Aorta (tissue), 5 donors: ENCODE measurements at places on chromosomes 13 and 19. TPM values are rescaled to one million over a fixed set of nuclear protein-coding genes. Genes with fewer than 3 reads are reported as not detected.

- H3K4me3 ChIP-seq: no peak overlapping the region
- no peaks in the 10 kb centered on the region for H3K27me3 ChIP-seq
- DNase-seq: no peak
- no peaks in the 10 kb centered on the region for H3K4me1 ChIP-seq
- no peaks in the 10 kb centered on the region for H3K36me3 ChIP-seq
Measured at GRCh38 chr13:21638319-21639282, 32.3 kb upstream of the FGF9 start.

GRCh38 chr19:54952591-54953344 lies 5.4 kb upstream of the NLRP7 start:
- no peak overlapping the region for H3K4me3 ChIP-seq
- no peaks in the 10 kb centered on the region for H3K27me3 ChIP-seq
- no peak overlapping the region for H3K27ac ChIP-seq
- no peaks in the 10 kb centered on the region for H3K36me3 ChIP-seq

GRCh38 chr19:43776286-43776685 lies 4.5 kb downstream of the KCNN4 start:
- no peak for DNase-seq
- H3K4me1 ChIP-seq: no peaks in the 10 kb centered on the region
- H3K36me3 ChIP-seq: no peaks in the 10 kb centered on the region
- no peaks in the 10 kb centered on the region for H3K27me3 ChIP-seq

Gene COX6B2
- 0.19 TPM for total RNA-seq

Gene MEIOSIN
- total RNA-seq: not detected

Gene DGKH
- total RNA-seq: 32.8 TPM

Gene ZNF112
- 4.9 TPM for total RNA-seq

Gene CRTC1
- total RNA-seq: 9.5 TPM
